NCI-H1105 treated with DMSO at 0.1 percent for 48 hours (cell line): ENCODE measurements at places on chromosomes 1 and 21.

DNA sequence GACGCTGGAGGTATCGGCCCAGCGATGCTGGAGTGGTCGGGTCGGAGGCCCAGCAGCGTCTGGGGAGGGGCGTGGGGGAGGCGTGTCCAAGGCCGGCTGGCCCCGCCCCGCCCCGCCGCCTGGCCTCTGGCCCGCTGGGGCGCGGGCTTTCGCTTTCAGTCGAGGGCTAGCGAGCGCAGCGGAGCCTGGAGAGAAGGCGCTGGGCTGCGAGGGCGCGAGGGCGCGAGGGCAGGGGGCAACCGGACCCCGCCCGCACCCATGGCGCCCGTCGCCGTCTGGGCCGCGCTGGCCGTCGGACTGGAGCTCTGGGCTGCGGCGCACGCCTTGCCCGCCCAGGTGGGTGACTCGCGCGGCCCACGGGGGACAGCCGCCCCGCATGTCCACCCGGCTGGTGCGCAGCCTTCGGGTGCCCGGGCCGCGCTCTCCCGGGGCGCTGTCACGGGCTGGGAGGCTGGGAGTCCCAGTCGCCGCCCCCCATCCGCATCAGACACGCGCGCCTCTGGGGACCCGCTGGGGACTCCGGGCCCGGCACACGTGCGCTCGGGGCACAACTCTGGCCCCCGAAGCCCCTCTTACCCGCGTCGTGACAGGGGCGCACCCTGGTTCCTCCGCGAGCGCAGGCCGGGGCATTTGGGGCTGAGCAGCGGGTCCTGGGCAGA lies at the start of gene TNFRSF1B:
Gene TNFRSF1B (plus strand): TSS at position 158 of the 659 bp plus-strand sequence. CDS start 101 bp downstream, at position 259.
- DNase-seq: no peak

GRCh38 chr1:176134666-176135065 lies 72.4 kb downstream of the COP1 start:
- no peak for DNase-seq

DNA sequence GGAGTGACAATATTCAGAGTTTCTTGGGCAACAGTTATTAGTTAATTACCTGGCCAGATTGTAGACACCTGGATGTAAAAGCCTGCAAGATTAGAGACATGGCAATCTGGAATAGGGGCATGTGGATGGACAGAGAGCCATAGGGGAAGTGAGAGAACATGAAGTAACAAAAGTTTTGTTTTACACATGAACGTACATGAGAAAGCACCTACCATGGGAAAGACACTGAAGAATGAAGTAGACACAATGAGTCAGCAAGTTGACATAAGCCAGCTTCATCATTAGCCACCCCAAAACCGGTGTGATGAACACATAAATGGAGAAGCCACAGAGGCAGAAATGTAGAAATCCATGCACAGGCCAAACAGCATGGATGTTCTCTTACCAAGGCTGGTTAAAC lies 462.1 kb upstream of the C1orf87 start:
- no peak for DNase-seq

GRCh38 chr1:96538111-96538641 lies 183.4 kb upstream of the PTBP2 start:
- no peak for DNase-seq

DNA sequence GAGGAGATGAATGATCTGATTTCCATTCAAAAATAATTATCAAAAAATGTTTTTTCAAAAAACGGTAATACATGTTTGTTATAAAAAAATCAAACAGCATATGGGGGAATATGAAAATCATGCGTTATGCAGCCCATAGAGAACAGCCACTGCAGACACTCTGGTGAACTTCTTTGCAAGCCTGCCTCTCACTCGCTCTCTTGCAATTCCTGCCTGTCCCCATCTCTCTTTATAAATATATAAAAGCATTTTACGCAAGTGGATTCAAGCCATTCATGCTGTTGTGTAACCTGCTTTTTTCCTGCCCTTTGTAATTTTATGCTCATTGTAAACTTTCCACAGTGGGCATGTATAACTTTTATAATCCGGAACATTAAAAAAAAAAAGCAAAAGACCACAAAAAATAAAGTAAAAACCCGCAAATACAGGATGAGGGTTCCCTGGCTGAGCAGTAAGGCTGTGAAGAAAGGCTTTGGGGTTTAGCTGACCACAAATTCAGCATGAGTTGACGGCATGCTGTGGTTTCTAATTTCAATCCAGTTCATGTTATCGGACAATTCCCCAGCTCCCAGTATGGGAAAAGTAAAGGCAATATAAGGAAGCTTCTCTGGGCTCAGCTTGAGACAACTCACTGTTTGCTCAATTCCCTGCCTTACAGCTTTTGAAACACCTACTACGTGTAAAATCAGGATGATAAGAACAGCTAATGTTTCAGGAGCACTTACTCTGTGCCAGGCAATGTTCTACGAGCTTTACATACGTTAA lies 52.8 kb upstream of the ZBTB40 start:
- no peak for DNase-seq
